ENCODE measurements at places on chromosomes 2 and 18. TPM values are rescaled to one million over a fixed set of nuclear protein-coding genes. Genes with fewer than 3 reads are reported as not detected.

Gene PAIP2B
- total RNA-seq: 1.9 TPM

Gene SETBP1
- 3.5 TPM for total RNA-seq

Gene KLHL14
- total RNA-seq: not detected

Gene IL18R1
- 7.5 TPM for total RNA-seq

Gene CHRNG
- not detected for total RNA-seq

Gene OSGEPL1
- 3.4 TPM for total RNA-seq

Gene KCNF1
- not detected for total RNA-seq

Gene GPBAR1
- not detected for total RNA-seq

Gene CYP27C1
- total RNA-seq: 0.58 TPM

Gene PUM2
- total RNA-seq: 11.2 TPM

Gene SRD5A2
- total RNA-seq: not detected
